Stimulated activated CD4-positive, alpha-beta T cell treated with anti-CD3 and anti-CD28 coated beads, TNF-alpha, amount 100 ng/mL, for 1 hour (primary cell): ENCODE measurements at places on chromosomes 11 and 22.

GRCh38 chr11:111354601-111354891 is 24.5 kb downstream of the POU2AF1 start:
- no peak for DNase-seq

GRCh38 chr22:39314251-39314971 is 5.0 kb downstream of the RPL3 start:
- no peak for DNase-seq

DNA sequence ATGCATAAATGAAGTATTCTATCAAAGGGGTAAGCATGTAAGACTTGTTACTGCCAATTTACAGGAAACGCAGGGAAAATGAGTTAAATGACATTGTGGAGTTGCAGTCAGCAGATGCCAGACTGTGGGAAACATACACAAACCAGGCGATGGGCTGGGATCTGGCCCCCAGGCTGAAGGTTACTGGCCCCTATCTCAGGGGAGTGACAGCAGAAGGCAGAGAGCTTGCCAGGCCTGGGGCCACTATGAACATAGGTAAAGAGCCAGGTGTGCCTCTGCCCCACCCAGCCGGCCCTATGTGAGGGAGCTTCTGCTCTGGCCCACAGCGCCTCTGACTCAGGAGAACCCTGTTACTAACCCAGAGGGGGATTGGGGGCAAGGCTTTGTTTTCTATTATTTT is 26.1 kb upstream of the SLC25A1 start:
- DNase-seq = no peak

DNA sequence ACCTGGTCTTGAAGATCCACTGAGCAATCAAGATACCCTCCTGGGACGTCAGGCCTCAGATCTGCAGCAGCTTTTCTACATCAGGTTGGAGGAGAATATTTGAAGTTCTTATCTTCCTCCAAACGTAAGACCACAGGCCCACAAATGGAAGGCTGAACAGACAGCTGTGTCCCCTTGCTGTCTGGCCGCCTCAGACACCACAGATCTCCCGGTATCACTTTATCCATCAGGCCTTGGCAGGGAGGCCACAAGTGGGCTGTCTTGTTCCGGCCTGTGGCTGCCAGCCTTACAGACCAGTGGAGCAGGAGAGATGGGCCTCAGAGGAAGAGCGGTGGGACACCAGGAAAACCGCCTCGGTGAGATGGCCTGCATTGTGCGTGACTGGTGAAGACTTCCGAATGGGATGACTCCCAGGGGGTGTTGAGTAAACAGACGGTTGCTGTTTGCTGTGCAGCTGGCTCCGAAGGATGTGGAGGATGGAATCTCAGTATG is 15.9 kb downstream of the UBASH3B start:
- no peak for DNase-seq

GRCh38 chr11:67120456-67120855 is 1.4 kb downstream of the KDM2A start:
- no peak for DNase-seq

DNA sequence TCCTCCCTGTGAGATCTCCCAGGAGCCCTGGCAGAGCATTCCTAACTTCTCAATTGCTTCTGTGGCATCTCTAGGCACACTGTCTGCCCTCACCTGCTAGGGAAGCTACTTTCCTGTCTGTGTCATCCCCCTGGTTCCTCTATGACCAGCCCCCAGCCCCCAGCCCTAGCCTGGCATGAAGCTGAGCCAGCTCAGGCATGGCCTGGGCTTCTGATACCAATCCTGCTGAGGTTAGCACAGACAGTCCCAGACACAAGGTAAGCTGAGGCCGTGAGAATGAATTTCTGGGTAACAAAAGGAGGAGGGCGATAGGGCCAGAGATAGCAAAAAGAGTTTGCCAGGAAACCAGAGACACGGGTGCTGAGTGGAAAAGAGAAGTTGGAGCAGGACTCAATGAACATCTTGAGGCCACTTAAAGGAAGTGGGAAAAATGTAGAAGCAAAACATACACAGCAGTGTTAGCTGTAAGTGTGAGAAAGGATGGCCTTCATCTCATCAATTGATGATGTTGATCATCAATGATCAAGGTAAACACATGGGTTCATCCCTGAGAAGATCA is 87.6 kb upstream of the PICALM start:
- no peak for DNase-seq

- DNase-seq = no peak
Measured at GRCh38 chr11:11413776-11414175, 60.7 kb upstream of the CSNK2A3 start.

DNA sequence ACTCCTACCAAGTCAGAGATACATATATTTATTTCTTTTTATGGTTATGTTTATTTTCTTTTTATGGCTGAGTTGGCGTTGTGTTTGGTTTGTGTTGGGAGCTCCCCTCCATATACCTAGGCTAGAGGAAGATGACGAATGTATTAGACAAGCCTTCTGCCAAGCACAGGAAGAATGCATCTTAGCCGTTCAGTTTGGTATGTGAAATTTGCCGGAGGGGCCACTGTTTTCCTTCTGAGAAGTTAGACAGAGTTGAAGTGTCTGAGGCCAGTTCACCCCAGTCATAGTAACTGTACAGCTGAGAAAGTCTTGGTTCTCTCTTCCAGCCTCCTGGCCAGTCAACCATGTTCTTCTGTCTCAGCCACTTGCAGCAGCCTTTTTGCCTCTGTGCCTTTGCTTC is 29.8 kb downstream of the TEAD1 start:
- DNase-seq = no peak

- no peak for DNase-seq
Measured at GRCh38 chr22:48717076-48717810, 1110.4 kb downstream of the BRD1 start.

DNA sequence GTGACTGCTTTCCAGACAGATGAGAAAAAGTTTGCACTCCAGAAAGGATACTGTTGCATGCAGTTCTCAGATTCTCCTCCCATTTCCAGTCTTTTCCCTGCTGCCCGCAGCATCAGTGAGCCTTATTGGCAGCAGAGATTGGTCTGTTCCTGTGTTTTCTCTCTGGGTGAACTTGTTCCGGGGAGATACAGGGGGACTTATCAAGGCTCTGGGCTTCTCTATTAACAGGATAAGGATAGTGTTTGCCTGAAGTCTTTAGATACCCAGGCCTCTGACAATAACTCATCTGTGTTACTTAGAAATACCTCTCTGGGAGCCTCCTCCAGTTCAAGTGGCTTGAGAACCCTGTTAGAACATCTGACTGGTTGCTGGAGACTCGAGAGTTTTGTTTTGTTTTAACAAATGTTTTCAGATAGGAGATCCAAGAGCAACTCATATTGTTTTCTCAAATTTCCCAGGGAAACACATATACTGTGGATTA is 154.7 kb downstream of the BLID start:
- no peak for DNase-seq

- DNase-seq = no peak
Measured at GRCh38 chr11:122717264-122717867, 61.8 kb downstream of the UBASH3B start.

GRCh38 chr22:43157874-43158546 is 6.7 kb downstream of the TSPO start:
- DNase-seq = no peak

- DNase-seq = no peak
Measured at GRCh38 chr11:74138021-74138420, 32.8 kb downstream of the C2CD3 start.

DNA sequence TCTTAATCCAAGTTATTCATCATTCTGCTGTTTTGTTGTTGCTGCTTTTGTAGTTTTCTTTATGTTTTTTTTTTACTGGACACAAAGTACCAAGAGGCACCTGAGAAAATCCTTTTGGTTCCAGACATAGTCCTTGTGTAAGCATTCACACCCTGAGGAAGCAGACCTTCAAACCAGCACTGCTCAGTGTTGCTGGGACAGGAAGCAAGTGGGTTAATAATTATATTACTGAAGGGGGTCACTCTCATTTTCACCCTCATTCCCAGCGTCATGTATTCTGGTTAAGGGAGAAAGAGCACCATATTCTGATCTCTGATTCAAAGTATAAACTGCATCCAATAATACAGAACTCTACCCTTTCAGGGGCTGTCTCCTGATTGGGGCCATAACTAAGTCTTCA is 5.9 kb upstream of the ALKBH3 start:
- no peak for DNase-seq

GRCh38 chr11:116603728-116604323 is 169.0 kb downstream of the BUD13 start:
- DNase-seq = no peak

- DNase-seq = no peak
Measured at GRCh38 chr11:33160587-33160986, 693 bp downstream of the CSTF3 start.

- DNase-seq = no peak
Measured at GRCh38 chr11:4436411-4436810, 12.7 kb upstream of the OR52K2 start.

- no peak for DNase-seq
Measured at GRCh38 chr11:77126156-77126775, 1.8 kb upstream of the MYO7A start.

GRCh38 chr11:64485074-64485473 is 105.9 kb upstream of the SLC22A12 start:
- DNase-seq = no peak

- no peak for DNase-seq
Measured at GRCh38 chr11:115981104-115981481, 476.9 kb upstream of the CADM1 start.

DNA sequence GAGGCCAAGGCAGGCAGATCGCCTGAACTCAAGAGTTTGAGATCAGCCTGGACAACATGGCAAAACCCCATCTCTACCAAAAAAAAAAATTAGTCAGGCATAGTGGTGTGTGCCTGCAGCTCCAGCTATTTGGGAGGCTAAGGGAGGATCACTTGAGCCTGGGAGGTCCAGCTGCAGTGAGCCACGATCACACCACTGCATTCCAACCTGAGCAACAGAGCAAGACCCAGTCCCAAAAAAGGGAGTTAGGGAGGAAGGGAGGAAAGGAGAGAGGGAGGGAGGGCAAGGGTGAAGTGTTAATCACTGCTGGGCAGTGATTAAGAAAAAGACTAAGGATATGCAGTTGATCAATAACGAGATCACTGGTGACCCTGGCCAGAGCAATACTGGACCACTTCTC is 56.0 kb upstream of the APOA1 start:
- no peak for DNase-seq

GRCh38 chr11:87444993-87445392 is 407.3 kb downstream of the TMEM135 start:
- no peak for DNase-seq

GRCh38 chr11:105609341-105609781 is 512 bp upstream of the GRIA4 start:
- no peak for DNase-seq

- DNase-seq = no peak
Measured at GRCh38 chr11:12056119-12056518, 47.7 kb upstream of the DKK3 start.

DNA sequence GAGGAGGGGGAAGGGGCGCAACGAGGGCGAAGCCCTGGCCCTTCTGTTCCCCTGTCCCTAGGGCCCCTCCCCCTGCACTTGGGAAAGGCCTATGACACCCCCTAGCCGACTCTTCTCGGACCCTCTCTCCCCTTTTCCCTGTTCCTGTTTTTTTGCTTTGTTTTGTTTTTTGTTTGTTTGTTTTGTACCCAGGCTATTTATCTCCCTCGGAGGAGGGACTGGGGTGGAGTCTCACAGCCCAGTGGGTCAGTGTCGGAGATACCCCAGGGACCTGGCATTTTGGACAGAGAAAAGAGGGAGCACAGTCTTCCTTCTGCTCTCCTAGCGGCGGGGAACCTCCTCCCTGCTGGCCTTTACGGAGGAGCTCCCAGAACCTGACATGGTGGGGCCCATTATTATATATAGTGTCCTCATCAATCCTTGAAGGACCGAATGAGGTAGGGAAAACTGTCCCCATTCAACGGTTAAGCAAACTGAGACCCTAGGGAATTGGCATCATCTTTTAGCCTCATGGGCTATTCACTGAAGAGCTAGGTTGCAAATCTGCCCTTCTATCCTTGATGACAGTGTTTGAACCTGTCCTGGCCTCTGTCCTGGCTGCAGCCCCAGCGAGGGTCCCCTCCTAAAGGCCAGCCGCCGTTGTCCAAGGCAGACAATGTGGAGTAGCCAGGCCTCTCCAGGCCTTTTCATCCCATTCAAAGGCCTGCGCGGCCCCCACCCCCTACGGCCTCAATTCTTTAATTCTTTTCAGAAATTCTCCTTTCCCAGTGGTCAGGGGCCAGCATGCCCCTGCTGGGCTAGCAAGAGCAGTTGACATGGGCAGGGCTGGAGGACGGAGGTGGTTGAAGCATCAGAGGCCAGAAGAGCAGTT is 911 bp downstream of the EMID1 start:
- DNase-seq = no peak

GRCh38 chr11:12531681-12532080 is 142.5 kb upstream of the TEAD1 start:
- DNase-seq = no peak

DNA sequence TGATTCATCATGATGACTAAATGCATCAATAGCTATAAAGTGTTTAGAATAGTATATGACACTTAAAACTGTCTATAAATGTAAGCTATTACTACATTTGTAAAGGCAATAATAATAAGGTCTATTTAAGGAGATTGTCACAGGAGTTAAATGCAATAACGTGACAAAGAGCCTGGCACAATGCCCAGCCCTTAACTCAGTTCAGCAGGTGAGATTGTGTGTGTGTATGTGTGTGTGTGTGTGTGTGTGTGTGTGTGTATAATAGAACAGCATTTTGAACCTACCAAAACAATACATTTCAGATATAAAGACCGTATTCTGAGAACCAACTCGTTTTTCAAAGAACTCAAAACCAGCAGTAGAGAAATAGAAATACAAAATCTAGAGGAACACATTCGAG is 177.5 kb downstream of the MYO18B start:
- DNase-seq = no peak

DNA sequence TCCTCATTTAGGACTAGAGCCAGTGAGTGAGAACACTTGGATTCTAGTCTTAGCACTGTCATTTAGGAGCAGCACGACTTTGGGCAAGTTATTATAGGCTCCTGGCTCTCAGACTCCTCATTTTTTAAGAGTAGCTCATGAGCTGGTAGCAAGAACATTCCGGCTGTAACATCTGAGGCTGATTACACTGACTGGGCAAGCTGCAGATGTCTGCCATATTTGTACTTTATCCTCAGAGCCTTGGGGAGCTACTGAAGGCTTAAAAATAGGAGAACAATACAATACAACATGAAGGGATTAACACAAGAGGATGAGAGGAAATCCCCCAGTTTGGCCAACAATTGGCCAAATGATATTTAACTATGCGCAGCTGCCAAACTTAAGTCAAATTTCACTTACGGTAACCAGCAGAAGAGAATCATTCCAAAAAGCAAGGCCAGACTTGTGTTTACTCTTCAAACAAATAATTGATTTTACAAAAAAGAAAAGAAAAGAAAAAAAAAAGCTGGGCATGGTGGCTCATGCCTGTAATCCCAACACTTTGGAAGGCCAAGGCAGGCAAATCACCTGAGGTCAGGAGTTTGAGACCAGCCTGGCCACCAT is 113.1 kb upstream of the ARHGAP42 start:
- no peak for DNase-seq

GRCh38 chr11:33690290-33691065 is 10.1 kb downstream of the C11orf91 start:
- no peak for DNase-seq
